NCI-H1436 treated with DMSO at 0.1 percent for 48 hours (cell line): ENCODE measurements at places on chromosomes 2 and 18.

GRCh38 chr2:16507655-16508489 lies 157.8 kb downstream of the CYRIA start:
- no peak for DNase-seq

GRCh38 chr2:165505514-165505913 lies 36.0 kb downstream of the CSRNP3 start:
- DNase-seq, result no peak

GRCh38 chr18:50644146-50644545 lies 84.3 kb downstream of the MAPK4 start:
- no peak for DNase-seq

DNA sequence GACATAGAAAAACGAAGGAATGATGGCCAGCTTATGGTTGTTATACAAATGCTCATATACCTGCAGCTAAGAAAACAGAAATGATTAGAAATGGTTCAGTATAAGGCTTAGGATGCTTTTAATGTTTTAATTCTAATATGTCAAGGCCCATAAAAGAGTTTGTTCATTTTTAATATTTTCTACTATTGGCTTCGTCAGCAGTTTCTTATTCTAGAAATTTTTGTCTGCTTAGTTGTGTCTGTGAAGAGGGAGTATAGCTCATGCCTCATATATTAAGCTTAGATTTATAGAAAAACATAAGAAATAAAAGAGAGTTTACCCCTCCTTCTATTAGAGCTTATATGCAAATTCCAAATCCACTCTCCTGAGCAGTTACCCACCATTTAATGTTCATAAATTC lies 292.6 kb downstream of the SLC8A1 start:
- DNase-seq, result no peak

- no peak for DNase-seq
Observed at GRCh38 chr2:200786826-200787225, 24.9 kb upstream of the BZW1 start.

- DNase-seq, result no peak
Observed at GRCh38 chr2:149188291-149188690, 142.1 kb upstream of the LYPD6 start.

- DNase-seq, result no peak
Observed at GRCh38 chr18:56298935-56299334, 339.5 kb downstream of the TXNL1 start.
